ENCODE measurements at places on chromosomes 4 and X. TPM values are rescaled to one million over a fixed set of nuclear protein-coding genes. Genes with fewer than 3 reads are reported as not detected.

DNA sequence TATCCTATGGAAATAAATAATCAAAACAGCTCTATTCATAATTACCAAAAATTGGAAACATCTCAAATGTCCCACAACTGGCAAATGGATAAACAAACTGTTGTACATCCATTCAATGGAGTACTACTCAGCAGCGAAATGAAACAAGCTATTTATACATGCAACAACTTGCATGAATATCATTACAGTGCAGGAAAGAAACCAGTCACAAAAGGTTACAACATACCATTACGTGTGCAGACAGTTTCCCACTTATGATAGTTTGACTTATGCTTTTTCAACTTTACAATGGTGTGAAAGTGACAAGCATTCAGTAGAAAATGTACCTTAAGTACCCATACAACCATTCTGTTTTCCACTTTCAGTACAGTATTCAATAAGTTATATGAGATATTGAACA, 82.3 kb downstream of the NEK1 start:
- no peak for DNase-seq

The TCEAL3 gene
- total RNA-seq = 10.6 TPM

DNA sequence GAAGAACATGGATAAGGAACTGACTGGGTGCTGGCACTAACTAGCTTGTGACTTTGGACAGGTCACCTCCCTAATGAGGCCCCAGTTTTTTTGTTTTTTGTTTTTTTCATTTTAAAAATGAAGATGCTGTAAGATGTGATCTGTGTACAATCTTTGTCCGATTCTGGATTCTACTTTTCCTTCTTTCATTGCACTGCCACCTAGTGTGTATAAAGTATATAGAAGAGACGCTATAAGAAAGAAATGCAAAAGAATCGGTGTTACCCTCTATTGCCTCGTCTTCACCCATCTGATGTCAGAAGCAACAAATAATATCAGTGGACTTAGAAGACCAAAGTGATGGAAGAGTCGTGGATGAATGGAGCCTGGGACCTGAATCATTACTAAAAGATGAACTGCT, 58.6 kb upstream of the P2RY10 start:
- DNase-seq = peak; percentile 5

DNA sequence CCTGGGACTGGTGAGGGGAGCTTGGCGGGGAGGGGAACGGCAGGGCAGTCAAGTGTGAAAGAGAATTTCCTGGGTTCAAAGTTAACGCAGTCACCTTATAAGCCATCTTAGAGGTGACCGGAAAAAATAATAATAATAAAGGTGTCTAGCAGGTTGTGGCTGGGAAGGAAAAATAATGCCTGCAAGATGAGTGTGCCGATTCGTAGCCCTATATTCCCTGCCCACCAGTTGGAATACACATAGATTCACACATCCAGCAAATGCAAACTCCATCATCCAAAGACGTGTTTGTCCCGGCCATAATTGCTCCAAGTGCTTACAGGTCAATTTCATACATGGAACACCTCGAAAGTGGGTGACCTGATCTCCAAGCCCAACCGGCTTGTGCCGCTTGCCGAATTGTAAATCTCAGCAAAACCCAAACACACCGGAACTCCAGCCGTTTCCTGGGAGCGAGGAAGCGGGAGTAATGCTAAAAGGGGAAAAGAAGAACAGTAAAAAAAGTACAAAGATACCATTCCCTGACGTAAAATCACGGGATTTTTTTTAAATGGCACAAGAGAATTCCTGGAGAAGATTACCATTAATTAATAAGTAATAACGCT, 1.3 kb upstream of the FAT1 start:
- no peak for DNase-seq

GRCh38 chr4:26912069-26912468, 51.4 kb downstream of the STIM2 start:
- DNase-seq = no peak

DNA sequence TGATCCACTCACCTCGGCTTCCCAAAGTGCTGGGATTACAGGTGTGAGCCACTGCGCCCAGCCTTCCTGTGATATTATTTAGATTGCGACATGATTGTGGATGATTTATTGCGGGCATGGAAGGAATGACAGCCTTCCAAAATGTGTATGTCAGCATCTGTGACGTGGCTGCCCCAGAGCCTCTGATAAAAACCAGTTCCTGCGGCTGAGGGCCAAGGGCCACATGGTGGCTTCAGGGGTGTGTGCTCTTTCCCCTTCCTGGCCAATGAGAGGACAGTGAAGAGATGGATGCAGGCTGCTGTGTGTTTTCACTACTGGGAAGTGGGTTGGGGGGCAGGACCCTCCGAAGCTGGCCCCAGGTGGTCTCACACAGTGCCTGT, 57.4 kb upstream of the HGFAC start:
- DNase-seq = no peak

DNA sequence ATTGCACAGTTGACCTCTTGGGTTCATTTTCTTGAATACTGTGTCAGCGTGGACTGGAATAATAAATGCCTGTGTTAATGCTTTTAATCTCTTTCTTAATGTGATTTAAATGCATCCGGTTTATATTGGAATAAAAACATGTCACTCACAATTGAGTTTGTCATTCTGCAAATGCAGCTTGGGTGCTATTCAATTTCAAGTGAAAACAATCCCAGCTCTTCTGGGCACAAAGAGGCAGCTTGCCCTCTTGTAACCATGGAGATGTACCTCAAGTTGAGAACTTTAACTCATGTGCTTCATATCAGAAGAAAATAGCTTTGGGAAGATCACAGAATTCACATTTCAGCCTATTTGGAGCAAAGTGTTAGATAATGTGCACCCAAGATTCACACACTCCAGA, 355.7 kb upstream of the GNPDA2 start:
- DNase-seq = no peak

GRCh38 chr4:87309625-87310024, 13.1 kb downstream of the HSD17B13 start:
- DNase-seq = no peak

The SPATA4 gene
- total RNA-seq = not detected

The ARX gene
- total RNA-seq = not detected

The MAGIX gene
- 1.3 TPM for total RNA-seq

The CENPVL3 gene
- not detected for total RNA-seq

The AGTR2 gene
- not detected for total RNA-seq
